ENCODE measurements at places on chromosomes 2 and 18.

DNA sequence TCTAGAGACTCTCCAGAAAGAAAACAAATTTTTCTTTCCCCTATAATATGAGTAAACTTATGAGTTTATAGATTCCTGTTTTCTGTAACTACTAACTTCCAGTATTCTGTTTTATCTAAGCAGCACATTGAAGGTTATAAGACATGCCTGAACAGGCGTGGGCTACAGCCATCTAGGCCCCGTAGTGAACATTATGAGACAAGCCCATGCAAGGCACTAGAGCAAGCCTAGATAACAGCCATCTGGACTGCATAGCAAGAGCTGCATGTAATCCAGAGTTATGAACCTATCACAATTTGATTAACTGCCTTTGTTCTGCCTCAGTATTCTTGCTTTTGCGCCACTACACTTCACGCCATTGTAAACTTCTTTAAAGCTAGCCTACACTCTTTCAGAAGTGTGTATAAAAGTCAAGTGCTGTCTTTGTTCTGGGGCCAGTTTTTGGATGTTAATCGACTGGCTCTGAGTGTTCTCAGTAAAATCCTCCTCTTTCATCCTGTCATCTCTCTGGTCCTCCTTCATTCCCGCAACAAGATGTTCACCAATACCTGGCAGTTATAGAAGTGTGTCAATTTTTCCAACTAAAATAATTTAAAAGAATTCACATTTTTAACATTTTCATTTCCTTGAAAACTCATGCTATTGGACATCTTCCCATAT lies 3.0 kb upstream of the SULT1C3 start:
- DNase-seq = no peak

GRCh38 chr2:69734854-69735544 lies 6.9 kb upstream of the ANXA4 start:
- DNase-seq = no peak

- DNase-seq = no peak
These were observed 647.8 kb upstream of the KLHL29 start for GRCh38 chr2:22737144-22737543.

DNA sequence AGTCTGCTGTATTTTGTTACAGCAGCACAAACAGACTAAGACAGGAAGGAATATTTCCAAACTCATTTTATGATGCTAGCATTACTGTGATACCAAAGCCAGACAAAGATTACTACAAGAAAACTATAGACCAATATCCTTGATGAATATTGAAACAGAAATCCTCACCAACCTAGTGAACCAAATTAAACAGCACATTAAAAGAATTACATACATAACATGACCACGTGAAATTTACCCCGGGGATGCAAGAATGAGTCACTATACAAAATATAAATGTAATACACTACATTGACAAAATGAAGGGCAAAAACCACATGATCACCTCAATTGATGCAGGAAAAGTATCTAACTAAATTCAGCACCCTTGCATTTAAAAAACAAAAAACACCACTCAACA lies 112.6 kb downstream of the CHN1 start:
- no peak for DNase-seq

DNA sequence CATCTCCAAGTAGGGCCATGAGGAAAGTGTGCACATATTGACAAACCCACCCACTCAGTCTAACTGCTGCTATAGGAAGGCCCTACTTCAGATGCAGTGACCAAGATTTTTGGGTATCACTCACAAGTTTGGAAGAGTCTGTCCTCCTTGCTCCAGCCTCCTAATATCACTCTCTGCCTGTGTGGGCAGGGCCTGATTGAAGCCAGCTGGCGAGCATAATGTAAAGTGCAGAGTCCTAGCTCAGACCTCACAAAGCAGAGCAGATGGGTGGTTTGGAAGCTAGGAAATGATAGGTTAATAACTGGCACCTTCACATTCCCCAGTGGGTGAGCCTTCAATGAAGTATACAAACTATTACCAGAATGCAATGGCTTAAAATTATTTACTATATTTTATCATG lies 11.2 kb upstream of the SULT1C3 start:
- no peak for DNase-seq

DNA sequence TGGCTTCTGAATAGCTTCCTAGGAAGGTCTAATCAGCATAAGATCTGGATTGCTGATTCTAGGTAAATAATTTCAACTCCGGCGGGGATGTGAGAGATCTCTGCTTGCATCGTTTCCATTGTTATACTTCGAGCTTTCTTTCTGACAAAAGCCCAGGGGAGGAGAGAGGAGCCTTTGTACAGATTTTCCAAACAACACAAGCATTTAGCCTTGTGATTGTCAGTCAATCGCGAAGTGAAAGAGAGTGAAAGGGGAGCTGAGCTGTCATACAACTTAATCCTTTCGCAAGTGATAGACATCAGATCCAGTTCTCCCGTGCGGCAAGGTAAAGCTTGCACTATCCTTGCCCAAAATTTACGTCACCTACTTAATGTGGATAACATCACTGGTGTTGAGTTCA lies 26.2 kb downstream of the RALB start:
- no peak for DNase-seq

GRCh38 chr2:234135750-234136221 lies 85.3 kb downstream of the SPP2 start:
- DNase-seq = peak; percentile 14

GRCh38 chr18:74328206-74328605 lies 12.6 kb downstream of the C18orf63 start:
- DNase-seq = no peak

- no peak for DNase-seq
These were observed 590 bp downstream of the EIF2B4 start for GRCh38 chr2:27369471-27370025.

DNA sequence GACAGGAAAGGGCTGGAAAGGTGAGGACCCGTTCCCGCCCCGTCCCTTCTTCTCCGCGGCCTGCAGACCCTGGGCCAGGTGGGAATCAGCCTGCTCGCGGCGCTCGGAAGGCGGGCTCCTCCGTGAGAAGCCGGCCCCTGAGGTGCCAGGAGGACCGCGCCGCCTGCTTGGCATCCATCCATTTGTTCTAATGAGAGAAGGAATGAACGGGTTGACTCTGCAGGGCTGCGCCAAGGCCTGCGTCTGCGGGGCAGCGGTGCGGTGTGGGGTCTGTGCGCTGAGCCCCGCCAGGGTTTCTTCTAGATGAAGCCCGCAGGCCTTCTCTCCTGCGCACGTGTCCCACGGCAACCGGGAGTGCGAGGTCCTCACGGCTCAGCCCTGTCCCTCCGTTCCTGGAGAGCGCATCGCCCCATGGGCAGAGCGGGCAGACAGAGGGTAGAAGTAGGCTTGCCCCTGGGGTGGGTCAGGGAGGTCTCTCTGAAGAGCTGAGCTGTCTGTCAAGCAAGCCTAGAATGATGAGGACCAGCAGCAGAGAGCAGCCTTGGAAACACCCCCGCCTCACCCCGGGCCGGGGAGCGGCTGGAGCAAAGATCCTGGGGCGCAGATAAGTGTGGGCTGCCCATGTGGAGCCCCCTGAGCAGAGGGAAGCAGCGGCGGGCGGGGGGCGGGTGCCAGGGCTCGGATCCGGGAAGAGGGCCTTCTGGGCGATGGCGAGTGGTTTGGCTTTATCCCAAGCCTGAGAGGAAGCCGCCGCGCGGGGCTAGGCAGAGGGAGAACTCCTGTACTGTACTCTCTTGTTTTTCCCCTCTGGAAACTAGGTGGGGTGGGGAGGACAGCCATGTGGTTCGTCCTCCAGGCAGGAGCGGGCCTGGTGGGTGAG lies 27.9 kb upstream of the HS6ST1 start:
- DNase-seq = no peak

DNA sequence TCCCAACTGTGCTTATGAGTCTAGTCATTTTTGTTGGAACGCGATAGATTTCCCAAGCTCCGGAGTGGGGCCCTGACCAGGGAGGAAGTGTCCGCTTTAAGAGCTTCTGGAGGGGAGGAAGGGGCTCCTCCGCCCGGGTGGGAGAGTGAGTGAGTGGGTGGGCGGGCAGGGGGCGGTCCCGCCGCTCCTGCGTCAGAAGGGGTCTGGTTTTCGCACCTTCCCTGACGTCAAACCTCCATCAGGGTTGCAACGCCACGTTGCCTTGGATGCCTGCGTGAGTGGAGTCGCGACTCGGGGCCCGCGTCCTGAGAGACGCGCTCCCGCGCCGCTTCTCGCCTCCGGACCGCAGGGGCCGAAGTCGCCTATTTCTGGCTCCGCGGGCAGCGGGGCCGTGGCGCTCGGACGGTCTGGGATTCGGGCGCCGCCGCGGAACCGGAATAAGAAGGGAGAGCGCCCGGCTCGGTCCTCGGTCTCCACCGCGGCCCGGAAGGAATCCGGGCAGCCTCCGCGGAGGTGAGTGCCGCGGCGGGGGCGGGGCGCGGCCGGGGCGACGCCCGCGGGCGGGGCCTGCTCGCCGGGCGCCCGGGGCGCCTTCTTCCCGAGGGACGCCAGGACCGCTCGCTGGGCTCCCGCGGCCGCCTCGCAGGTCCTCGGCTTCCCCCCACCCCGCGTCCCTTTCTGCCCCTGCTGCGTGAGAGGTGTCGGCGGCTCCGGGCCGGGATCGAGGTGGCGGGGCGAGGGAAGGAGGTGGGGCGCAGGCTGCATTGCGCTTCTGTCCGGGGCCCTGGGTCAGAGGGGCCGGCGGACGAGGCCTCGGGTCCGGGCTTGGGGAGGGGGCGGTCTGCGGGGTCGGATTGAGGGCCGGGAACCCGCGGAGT lies at the start of gene ZDBF2:
TSS of gene ZDBF2 (plus strand) at position 230 of the 878 bp plus-strand sequence. CDS start 7,187 bp downstream, outside the sequence.
- no peak for DNase-seq

DNA sequence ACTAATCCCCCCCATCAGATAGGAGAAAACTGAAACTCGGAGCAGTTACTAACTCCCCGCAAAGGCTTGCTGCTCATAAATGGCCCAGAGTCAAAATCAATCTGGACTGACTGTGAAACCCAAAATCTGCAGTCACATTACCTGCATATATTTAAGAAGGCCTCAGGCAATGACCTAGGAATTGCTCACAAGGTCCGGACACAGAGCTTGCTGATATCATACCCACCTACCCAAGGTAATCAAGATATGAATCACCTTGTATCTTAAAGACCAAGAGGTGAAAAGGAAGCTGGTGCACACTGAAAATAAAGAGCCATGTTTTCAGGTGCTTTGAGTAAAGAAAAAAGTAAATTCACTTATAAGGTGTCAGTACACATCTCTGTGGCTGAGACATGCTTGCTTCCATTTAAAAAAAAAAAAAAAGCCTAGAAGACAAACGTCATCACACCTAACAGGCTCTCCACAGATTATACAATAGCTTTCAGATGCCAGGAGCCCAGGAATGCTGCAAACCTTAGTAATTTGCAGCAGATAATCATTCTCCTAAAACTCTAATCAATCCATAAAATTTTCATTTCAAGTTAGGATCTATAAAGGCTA lies 195.4 kb downstream of the ZEB2 start:
- no peak for DNase-seq

- no peak for DNase-seq
These were observed 439.1 kb upstream of the HNMT start for GRCh38 chr2:137525132-137525531.

DNA sequence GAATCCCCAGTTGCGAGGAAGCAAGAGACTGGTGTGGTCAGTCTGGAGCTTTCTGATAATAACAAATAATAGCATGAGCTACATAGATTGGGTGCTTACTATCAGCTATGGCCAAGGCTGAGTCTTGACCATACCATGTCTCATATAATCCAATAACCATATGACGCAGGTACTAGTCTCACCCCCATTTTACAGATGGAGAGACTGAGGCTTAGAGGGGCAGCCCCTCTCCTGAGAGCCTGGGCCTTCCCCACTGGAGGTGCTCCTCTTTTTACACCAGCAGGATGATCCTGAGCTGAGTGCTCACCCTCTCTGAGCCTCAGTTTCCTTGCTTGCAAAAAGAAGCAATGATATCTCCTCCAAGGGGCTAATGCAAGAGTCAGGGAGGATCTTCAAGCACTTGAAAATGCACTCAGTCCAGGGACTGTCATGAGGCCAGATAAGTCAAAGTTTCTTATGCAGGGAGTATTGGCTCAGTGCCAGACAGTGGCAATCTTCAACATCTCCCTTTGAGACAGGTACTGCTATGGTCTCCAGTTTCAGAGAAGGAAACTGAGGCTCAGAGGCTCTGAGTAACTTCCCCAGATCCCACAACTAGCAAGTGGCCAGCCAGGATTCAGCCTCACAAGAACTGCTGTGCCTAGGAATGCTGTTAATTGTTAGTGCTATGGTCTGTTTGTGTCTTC lies 149.7 kb downstream of the TFCP2L1 start:
- DNase-seq = no peak

GRCh38 chr2:215749092-215749957 lies 264.0 kb downstream of the MREG start:
- no peak for DNase-seq

DNA sequence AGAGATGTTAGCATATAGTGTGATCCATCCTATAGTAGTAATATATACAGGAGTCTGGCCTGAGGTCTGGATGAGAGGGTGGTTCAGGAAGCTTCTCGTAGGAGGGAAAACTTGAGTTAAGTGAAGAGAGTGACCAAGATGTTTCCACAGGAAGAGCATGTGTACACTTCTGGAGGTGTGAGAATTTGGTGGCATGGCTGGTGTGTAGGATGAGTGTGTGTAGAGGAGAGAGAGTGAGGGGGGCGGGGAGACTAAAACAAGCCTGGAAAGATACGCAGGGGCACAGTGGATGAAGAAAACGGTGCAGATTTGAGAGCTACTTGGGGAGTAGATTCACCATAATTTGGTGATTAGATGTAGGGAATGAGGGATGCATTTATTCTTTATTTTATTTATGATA lies 43.5 kb upstream of the CTLA4 start:
- DNase-seq = no peak
